ENCODE measurements at places on chromosomes 16 and 17. TPM values are rescaled to one million over a fixed set of nuclear protein-coding genes. Genes with fewer than 3 reads are reported as not detected.

Gene REXO5
- total RNA-seq: 5.6 TPM

Gene SPATA32
- not detected for total RNA-seq

Gene CHST5
- 0.23 TPM for total RNA-seq

Gene USP43
- not detected for total RNA-seq
